SK-N-SH (cell line): ENCODE measurements at places on chromosomes 6 and 20. TPM values are rescaled to one million over a fixed set of nuclear protein-coding genes. Genes with fewer than 3 reads are reported as not detected.

DNA sequence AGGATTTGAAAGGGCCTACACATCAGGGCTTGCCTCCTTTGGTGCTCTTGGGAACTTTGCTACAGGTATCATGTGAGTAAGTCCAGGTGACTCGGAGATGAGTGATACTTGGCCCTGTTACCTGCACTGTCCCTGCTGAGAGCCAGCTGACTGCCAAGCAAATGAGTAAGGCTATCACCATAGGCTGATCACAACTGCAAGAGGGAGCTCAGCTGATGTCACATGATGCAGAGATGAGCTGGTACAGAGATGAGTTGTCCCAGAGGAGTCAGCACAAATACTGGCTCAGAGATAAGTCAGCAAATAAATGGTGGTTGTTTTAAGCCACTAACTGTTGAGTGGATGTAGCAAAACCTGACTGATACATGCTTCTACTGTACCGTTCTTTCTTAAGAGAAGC lies 41.4 kb downstream of the LAMP5 start:
- H3K36me3 ChIP-seq = no peaks in the 10 kb centered on the region
- H3K4me3 ChIP-seq = no peak overlapping the region
- H3K4me1 ChIP-seq = peaks cover 7% of the 10 kb centered on the region; the same call in 1 of the 2 replicates
- H3K27me3 ChIP-seq = no peaks in the 10 kb centered on the region
- no peak overlapping the region for H3K27ac ChIP-seq

DNA sequence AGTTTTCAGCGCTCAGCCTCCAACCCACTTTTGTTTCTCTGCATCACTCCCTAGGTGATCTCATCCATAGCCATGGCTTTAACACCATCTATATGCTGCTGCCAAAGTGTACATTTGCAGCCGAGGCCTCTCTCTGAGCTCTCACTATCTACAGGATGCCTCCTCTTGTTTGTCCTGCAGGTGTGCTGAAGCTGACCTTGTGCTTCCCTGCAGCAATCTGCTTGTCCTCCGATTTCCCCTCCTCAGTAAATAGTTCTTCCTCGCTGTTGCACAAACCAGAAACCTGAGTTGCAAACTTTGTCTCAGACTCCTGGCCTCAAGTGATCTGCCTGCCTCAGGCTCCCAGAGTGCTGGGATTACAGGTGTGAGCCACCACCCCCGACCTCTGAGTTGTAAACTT lies 3.7 kb upstream of the TXNDC5 start:
- no peak for DNase-seq
- peaks cover 6% of the 10 kb centered on the region; the same call in 1 of the 2 replicates for H3K27me3 ChIP-seq
- no peak overlapping the region for H3K4me3 ChIP-seq
- no peak overlapping the region for H3K27ac ChIP-seq
- H3K4me1 ChIP-seq = no peaks in the 10 kb centered on the region; the same call in 1 of the 2 replicates

DNA sequence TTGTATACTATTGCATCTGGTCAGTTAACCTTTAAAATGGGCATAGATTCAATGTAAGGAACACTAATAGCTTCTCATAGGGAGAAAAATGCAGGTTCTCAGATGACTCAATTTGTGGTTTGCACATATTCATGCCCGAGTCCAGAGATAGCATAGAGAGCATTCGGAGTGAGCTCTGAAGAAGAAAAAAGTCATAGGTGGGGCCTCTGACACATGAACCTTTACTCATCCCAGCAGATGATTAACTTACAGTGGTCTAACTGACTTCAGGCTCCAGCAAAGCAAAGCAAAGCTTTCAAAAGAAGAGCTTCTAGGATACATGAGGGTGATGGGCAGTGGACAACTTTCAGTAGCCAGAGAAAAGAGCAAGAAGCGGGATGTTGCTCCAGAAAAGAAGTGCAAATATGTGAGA lies 55.3 kb upstream of the BTN3A2 start:
- peaks cover 6% of the 10 kb centered on the region; the same call in 1 of the 2 replicates for H3K4me1 ChIP-seq
- no peak for DNase-seq
- no peaks in the 10 kb centered on the region for H3K27me3 ChIP-seq
- H3K27ac ChIP-seq = no peak overlapping the region
- no peaks in the 10 kb centered on the region for H3K36me3 ChIP-seq

- no peaks in the 10 kb centered on the region for H3K27me3 ChIP-seq
- peaks cover 3% of the 10 kb centered on the region for H3K36me3 ChIP-seq
- no peak overlapping the region for H3K27ac ChIP-seq
- no peak overlapping the region for H3K4me3 ChIP-seq
- H3K4me1 ChIP-seq = peaks cover 18% of the 10 kb centered on the region; the same call in 1 of the 2 replicates
Observed at GRCh38 chr6:35400901-35401311, 51.2 kb upstream of the FANCE start.

METTL24 gene
- not detected in 2 replicates for polyA plus RNA-seq
